ENCODE measurements at places on chromosomes 4 and X.

DNA sequence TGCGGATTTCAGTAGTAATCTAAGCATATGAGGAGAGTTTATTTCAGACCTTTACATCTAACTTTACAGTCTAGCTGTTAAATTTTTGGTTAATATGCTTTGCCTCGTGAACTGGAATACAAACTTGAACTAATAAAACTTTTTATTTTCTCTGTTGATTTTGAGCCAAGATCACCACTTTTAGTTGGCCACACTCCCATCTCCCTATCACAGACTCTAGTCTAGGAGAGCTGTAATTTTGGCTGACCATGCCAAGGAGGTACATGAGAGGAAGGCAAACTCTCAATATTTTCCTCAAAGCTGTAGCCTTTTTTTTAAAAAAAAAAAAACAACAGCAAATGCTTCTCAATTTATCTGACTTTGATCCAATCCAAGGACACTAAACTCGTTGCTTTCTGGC is 597.5 kb upstream of the PCDH7 start:
- DNase-seq = no peak

DNA sequence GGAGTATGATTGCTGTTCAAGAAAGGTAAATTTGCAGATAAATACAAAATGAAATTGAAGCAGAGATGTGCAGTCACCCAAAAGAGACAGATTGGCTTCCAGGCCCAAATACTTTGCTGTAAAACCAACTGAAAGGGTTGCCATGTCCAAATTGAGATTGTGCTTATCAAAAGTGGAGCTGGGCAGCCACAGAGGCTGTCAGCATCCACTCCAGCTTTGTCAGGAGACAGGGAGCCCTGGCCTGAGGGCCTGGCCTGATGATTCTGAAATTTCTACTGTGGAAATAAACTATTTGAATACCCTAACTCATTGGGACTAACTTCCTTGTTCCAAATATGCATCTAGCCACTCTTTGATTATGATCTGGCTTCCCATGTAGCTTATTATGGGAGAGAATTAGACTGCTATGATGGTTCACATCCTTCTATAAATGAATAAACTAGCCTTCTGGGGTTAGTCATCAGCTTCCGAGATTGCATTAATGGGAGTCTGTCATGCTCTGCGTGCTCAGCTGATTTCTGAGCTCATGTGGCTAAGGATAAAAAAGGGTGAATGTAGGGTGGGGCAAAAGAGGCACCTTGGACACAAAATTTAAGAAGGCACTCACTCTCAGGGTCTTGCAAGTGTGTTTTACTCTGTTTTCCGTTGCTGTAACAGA is 48.2 kb downstream of the SLC34A2 start:
- DNase-seq = no peak

- DNase-seq = no peak
Measured at GRCh38 chrX:32749070-32749469, 462.3 kb downstream of the DMD start.

DNA sequence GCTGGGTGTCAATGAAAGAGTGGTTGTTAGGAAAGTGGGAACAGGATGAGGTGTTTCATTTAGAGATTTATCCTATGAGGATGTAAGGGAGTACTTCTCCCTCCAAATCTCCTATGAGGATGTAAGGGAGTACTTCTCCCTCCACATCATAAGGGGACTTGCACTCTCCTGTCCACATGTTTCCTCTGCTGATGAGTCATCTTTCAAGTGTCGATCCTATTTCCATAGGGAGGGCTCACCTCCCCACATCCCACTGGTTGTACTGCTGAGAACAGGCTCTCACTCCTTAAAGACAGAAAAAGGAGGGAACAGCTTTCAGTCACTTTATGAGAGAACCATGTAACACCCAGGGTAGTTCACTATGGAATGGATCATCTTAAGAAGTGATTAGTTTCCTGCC is 65.0 kb downstream of the INPP4B start:
- no peak for DNase-seq

DNA sequence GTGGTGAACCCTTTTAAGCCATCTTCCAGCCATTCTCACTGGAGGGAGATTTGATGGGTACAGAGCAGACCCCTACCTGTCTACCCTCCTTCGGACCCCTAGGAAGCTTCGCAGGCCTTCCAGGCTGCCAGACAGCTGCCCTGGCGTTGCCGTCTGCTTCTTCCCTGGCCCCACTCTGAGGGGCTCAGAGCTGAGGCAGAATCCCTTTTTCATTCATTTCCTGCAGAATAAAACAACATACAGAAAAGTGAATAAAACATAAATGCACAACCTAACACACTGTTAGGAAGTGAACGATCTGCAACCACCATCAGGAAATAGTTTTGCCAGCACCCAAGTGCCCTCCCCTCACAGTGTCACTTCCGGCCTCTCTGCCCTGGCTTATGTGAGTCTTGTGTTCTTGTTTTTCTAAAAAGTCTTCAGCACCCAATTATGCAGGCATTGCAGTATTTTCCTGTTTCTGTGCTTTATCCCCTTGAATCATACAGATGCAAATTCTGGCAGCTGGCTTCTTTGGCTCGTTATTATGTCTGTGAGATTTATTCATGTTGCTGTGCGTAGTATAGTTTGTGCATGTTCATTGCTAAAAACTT is 5.6 kb upstream of the ADD1 start:
- no peak for DNase-seq

DNA sequence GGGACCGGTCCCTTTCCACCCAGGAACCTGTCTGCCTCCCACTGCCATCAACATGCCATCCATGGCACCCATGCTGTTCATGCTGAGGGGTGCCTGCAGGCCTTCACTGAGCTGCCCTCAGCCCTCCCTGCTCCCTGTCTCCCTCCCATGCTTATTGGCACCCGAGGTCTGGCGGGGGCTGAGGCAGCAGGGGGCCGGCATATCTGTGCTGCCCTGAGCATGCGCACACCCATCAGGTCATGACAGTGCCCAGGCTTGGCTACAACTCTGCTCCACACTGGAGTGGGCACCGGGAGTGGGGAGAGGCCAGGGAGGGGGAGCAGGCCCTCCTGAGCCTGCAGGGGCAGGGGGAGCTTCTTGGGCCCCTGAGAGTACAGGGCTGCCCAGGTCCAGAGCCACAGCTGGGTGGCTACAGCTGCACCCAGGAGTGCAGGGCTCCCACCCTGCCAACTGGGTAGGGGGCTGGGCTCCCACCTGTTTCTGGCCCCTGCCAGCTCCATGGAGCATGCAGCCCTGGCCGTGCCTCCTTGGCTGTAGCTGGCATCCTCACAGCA is 395.8 kb upstream of the DMD start:
- DNase-seq = no peak

DNA sequence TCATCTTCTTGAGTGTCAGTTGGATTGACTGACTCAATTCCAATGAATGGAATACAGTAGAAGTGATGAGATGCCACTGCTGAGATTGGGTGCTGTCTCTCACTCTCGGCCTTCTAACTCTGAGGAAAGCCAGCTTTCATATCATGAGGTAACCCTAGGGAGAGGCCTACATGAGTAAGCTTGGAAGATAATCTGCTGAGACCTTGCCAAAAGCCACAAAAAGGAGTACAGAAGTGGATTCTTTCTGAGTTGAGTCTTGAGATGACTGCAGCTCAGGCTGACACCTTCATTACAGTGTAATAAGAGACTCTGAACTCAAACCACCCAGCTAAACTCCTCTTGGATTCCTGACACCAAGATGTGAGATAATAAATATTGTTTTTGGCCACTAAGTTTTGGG is 537.4 kb upstream of the MAGEB18 start:
- no peak for DNase-seq

GRCh38 chr4:87025614-87026041 is 90.8 kb downstream of the AFF1 start:
- no peak for DNase-seq

- DNase-seq = no peak
Measured at GRCh38 chr4:126779436-126780166, 853.2 kb upstream of the INTU start.

All from NCI-H1092 treated with DMSO at 0.1 percent for 48 hours (cell line).